Amniotic stem cell (primary cell): ENCODE measurements at places on chromosomes 3 and 15.

- no peak for DNase-seq
Measured at GRCh38 chr3:119990888-119991287, 103.4 kb downstream of the GSK3B start.

DNA sequence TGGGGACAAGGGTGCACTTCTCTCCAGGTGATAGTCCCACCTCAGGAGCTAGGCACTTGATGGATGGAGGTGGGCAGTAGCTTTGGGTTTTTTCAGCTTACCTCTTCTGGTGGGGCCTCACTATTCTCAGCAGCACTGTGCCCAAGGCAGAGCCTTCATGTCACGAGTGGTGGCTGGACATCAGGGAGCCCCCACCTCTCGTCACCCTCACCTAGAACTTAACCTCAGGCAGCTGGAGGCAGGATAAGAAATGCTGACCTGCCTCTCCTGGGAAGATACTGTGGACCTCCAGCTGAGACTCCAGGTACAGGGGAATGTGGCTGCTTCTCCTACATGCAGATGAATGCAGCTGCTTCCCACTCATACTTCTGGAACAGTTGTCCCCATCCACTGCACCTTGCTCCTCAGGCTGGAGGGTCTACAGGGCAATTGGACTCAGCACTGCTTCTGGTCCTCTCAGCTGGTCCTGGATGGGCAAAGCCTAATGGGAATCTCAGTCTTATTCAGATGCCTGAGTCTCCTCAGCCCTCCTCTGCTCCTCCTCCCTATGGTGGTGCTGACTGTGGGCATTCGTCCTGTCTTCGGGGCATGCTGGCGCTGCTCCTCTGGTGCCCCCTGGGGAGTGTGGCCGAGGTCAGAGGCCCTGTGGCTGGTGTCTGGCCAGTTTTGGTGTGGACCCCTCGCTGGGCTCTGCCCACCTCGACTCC, 129.9 kb downstream of the KLF13 start:
- no peak for DNase-seq

DNA sequence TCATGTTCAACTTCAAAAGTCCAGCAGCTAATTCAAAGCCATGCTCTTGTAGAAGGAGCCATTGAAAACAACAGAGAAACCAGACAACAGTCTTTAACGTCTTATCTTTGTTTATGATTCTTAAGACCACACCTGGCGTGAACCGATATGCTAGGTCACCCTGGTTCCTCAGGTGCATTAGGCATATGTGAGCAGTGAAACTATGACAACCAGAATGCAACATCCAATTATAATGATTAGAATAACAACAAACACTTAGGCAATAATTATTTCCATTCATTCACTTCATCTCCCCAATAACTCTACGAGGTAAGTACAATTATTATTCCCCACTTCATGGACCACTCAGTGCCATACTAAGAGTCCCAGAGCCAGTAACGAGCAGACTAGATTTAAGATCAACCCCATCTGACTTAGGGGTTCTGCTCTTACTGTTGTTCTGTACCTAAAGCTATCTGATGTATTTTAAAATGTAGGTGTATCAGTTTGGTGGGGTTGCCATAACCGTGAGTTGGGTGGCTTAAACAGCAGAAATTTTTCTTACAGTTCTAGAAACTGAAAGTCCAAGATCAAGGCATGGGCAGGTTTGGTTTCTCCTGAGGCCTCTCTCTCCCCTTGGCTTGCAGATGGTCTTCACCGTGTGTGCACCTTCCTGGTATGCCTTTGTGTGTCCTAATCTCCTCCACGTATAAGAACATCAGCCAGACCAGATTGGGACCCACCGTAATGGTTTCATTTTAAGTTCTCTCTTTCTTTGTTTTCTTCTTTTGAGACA, 997.8 kb upstream of the CFAP20DC start:
- DNase-seq = no peak

DNA sequence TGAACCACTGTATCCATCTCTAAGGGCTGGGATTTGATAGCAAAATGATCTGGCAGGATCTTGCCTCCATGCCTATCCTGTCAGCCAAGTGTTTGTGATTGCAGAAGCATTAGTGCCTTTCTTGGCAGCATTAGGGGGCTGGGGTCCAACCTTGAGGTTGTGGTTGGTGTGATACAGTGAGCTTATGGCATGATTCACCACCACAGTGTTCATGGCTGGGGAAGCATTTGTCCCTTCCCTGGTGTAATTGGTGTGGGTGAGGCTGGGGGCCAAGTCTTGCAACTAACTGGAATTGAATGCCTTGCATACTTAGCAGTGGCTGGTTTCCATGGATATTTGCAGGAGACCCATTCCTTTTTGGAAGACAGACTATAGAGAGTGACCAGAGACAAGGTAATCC, 271.0 kb upstream of the TBL1XR1 start:
- peak; percentile 38 for DNase-seq

GRCh38 chr15:31476236-31476810, 149.7 kb downstream of the KLF13 start:
- no peak for DNase-seq

- DNase-seq = no peak
Measured at GRCh38 chr15:53384417-53384816, 375.0 kb downstream of the WDR72 start.
